ENCODE measurements at places on chromosomes 2 and 18.

DNA sequence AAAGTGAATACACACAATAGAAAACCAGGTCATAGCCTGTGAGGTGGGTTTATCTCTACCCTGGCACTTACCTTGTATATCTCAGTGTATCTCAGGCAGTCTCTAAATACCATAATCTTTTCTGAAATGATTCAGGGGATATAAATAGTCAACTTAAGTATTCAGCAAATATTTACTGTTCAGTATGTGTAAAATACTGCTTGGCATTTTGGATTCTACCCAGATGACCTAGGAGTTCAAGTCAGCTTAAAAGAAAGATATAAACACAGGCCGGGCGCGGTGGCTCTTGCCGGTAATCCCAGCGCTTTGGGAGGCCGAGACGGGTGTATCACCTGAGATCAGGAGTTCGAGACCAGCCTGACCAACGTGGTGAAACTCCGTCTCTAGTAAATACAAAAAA is 23.8 kb downstream of the GRHL1 start:
- DNase-seq, result no peak

DNA sequence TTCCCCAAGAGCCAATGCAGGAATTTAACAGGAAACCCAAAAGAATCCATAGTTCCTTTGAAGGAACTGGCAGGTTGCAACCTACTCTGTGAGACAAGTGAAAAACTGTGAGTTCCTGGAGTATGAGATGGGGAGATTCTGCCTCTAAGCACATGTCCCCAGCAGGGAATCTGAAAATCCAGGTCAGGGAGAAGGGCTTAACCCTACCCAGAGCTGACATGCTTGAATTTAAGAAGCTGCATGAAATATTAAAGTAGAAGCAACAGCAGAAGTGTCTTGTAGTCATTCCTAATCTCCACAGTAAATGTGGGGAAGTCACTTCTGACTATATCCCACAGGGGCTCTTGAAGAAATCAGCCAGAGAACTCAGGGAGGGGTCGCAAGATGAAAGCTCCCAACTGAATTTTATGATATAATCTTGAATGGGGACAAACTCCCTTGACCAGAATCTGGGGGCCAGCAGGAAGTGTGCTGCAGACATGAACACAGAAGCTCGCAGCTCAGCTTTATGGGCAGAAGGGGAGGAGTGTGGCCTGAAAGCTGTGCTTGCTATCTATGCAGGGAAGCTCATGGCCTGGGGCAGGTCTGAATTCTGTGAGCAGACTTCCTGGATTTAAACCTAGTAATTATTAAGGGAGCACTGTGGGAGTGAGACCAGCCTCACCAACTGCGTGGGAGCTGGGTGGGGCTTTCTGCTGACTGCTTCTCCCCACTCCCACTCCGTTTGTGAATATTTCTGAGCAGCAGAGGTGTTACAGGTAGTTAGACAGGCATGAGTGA is 184.1 kb upstream of the KYNU start:
- DNase-seq, result no peak

GRCh38 chr2:110140401-110140800 is 24.8 kb upstream of the MALL start:
- DNase-seq, result no peak

DNA sequence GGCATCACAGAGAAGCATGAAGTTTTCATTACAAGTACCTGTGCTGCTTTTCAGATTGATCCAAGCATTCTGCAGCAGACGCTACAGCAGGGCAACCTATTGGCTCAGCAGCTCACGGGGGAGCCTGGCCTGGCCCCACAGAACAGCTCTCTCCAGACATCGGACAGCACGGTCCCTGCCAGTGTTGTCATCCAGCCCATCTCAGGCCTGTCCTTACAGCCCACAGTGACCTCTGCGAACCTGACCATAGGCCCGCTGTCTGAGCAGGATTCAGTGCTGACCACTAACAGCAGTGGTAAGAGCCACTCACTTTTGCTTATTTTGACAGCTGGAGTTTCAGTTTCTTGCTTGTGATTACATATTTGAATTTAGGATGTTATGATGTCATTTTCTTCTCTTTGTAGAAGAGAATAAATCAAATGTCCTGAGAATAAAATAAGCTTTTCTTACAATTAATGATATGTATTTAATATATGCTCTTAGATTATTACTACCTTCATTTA is 104.9 kb downstream of the ZNF236 start:
- no peak for DNase-seq

GRCh38 chr18:45522371-45522770 is 92.9 kb upstream of the SLC14A2 start:
- DNase-seq, result no peak

- DNase-seq, result no peak
Observed at GRCh38 chr2:2638547-2639220, 307.6 kb upstream of the MYT1L start.

DNA sequence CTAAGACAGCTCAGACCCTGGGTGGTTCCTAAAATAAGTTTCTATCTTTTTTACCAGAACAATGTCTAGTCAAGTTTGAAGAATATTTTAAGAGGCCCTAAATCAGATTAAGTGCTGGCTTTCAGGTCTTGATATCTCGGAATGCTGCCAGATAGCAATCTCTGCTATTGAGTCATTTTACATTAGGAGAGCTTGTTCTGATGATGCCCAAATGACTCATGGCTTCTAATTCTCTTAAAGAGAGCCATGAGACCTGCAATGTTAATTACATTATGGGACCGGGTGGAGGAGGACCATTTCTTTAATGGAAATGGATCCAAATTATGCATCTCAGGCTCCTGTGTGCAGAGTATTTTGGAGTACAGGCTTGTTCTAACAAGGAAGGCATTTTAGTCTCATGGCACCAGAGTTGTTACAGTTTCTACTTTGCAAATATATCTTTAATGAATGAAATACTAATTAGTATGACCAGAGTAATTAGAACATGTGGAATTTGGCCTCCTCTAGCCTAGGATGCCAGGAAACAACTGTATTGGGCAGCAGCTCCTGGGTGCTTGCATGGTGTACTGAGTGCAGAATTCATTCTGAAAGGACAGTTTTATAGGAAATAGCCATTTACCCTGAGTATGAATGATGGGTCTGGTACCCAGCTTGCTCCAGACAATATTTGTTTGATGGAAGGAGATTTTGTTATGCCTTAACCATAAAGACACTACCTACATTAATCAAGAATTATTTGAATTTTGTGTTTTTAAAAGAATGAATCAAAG is 94.0 kb upstream of the SULT1C3 start:
- DNase-seq, result no peak

DNA sequence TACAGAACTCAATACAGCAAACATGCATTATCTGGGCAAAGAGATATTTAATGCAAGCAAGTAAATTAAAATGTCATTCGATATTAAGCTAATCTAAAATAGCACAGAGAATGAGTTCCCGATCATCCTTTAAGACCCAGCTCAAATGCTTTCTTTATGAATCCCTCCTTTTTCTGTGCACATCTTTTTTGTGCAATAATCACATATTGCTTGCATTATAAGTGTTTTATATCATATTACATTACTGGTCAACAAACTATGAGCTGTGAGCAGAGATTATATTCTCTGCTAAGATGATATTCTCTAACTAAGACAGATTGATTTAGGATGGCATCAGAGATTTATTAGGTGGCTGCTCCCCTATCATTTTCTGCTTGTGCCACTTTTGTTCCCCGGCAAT is 146.1 kb downstream of the ERBB4 start:
- DNase-seq, result no peak

DNA sequence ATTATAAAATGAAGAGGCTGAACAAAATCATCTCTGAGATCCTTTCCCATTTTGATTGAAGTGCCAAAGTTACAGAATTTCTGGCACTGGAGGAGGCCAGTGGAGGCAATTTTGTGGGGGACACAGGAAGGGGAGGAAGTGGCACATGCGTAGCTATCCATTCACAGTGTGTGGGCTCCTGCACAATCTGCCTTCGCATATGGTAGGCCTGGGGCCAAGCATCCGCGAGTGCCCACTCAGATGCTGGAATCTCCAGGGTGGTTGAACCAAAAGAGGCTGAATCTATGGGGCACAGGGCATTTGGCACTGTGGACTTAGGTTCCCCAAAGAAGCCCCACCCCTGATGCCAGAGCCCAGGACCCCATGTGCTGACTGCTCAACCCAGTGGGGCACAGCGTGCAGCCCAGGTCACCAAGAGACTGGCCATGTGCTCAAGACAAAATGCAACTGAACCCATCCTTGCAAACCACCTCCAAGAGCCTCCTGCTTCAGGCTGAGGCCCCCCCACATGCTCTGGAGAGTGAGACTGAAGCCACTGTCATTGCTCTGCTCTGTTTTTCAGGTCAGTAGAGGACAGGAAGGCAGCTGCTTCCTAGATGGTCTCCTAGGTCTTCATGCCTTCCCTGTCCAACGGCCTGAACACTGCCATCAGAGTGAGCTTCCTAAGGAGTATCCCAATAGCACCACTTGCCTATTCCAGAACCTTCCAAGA is 28.5 kb downstream of the ST8SIA5 start:
- DNase-seq, result no peak

DNA sequence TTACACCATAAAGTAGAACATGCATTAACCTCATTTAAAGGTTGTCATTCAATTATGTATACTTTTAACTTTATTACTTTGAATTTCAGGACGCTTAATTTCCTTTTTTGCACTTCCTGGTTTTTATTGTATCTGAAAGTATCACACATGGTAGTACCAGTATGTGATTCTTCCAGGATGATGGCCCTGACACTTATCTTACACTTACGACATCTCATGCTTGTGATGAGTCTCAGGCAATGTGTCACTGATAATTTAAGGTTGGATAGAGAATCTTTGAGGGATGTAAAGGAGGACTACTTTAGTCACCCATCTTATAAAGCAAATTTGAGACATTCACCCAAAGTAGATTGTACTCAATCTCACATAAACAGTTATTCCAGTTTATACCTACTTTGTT is 74.9 kb downstream of the ABCA12 start:
- no peak for DNase-seq

DNA sequence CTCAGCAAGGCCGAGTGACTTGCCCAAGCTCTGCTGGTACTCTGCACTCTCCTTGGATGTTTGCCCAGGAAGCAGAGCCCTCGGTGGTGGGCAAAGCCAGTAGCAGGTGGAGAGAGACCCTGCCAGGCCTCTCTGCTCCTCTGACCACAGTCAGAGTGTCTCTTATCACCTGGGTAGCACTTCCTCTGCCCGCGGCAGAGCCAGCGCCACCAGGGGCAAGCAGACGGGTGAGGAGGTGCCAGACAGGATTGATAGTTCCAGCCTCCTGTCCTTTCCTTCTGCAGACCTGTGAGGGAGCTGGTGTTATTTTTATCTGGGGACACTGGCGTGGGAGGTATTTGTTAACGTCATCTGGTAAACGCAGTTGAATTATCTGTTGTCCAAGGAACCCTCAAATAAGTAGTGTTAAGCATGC is 152.9 kb downstream of the SMAD7 start:
- DNase-seq, result no peak

DNA sequence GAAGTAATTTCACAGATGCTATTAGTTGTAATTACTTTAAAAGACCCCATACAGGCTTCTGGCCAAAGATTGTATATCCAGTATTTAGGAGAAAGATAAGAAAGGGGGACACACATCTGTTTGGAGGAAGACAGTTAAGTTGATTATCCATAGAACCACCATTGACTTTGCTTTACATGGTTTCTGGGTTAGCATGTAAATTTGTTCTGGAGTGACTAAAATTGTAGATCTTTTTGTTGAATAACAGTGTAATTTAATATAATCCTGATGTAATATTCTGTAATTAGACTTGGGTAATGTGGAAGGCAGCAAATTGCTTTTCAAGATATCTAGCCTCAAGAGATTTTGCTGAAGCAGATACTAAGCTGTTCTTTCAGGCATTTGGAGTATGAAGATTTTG is 17.2 kb downstream of the COMMD1 start:
- no peak for DNase-seq

DNA sequence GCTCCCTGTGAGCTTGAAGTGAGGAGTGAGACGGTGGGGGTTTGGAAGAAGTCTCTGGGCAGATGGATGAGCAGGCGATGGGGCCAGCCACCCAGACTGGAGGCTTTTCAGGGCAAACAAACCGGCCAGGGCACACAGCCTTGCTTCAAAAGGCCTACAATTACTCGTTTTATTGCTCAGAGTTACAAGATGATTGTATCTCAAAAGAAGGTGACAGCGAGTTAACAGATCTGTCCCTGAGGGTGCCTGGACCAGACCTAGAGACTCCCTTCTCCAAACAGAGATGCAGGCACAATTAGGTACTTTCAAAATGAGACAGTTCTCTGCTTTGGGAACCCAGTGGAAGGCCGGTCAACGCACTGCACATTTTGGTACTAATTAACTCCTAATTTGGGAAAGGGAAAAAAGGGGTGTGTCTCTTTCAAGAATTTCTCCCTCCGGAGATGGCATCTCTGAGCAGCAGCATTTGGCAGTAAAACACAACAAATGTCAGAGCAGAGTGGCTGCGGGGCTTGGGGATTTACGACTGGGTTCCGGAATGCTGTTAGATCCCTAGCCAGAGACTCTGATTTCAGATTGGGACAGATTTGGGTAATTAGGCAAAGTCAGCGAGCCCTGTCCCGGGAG is 226.7 kb downstream of the TTC32 start:
- DNase-seq, result no peak

GRCh38 chr18:37537868-37538525 is 27.6 kb downstream of the CELF4 start:
- no peak for DNase-seq

DNA sequence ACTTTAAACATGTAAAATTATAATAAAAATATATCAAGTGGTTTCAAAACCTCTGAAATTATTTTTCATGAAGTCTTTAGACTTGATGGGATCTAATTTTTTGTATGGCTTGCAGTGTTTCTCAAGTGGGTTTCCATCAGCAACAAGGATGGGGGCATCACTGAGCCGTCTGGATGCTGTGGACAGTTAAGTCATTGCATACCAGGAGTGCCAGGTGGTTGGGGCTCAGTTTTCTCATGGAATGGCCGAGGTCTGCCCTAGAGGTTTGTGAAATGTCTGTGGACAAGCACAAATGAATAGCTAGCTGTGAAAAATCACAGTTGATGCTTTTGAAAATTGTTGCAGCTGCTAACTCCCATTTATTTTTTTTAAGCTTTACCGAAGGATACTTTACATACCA is 1.7 kb downstream of the PRELID3A start:
- no peak for DNase-seq

DNA sequence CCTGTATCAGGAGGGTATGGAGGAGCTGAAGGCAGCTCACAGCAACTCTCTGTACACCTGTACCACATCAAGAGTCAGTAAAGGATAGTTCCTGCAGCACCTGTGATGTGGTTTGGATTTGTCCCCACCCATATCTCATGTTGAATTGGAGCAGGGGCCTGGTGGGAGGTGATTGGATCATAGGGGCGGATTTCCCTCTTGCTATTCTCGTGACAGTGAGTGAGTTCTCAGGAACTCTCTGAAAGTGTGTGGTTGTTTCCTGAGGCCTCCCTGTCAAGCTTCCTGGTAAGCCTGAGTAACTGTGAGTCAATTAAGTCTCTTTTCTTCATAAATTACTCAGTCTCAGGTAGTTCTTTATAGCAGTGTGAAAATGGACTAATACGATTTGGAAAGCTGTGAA is 28.9 kb downstream of the OSBPL1A start:
- DNase-seq, result no peak

- no peak for DNase-seq
Observed at GRCh38 chr2:43980902-43981301, 14.9 kb downstream of the LRPPRC start.

- no peak for DNase-seq
Observed at GRCh38 chr18:13288509-13289133, 70.1 kb downstream of the LDLRAD4 start.

GRCh38 chr2:240933966-240934700 is 28.0 kb downstream of the CROCC2 start:
- DNase-seq, result no peak

- DNase-seq, result no peak
Observed at GRCh38 chr2:181461056-181461997, 4.1 kb downstream of the ITGA4 start.
